ENCODE measurements at places on chromosomes 1 and 21.

DNA sequence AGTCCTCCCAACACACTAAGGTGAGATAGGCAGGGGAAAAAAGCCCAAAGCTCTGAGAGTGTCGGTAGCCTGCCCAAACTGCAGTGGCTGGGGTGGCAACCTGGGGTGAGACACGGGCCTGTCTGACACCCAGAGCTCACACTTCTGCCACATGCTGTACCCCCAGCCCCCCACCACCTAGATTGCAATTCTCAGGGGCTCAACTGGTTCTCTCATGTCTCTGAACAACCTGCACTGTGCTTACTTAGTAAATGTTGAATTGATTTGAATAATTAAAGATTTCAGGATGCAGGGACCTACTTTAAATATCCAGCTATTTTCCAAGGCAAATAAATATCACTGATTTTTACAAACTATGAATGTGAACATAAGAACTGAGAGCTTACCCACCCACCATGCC, 115.5 kb downstream of the EDEM3 start:
- DNase-seq, result no peak
- no peaks in the 10 kb centered on the region for H3K4me1 ChIP-seq
- no peak overlapping the region for H3K27ac ChIP-seq
- H3K4me3 ChIP-seq, result no peak overlapping the region
- no peaks in the 10 kb centered on the region for H3K27me3 ChIP-seq
- no peaks in the 10 kb centered on the region for H3K36me3 ChIP-seq

DNA sequence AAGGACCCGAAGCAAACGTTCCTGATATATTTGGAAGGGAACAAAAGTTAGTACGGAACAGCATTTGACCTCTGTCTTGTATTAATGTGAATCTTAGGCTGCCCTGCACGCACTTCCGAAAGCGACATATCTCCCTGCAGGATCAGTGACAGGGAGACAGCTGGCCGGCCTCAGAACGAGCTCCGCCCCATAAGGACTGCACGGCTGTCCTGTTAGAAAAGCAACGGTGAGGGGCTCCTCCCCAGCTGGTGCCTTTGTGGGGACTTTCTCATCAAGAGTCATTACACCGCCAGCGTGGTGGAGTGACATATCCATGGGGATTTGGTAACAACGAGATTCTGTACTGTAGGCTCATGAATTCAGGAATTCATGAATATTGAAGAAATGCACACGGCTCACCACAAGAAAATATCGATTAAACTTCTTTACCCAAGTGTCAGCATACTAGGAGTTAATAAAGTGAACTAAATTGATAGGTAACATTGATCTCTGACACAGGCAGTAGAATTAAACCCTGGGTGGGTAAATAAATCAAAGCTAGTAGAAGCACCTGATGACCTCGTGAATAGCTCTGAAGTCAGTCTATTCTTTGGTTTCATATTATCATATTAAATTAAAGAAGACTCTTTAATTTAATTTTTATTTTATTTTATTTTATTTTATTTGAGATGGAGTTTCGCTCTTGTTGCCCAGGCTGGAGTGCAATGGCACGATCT, 8.1 kb upstream of the GREM2 start:
- DNase-seq, result no peak
- H3K27ac ChIP-seq, result no peak overlapping the region
- H3K27me3 ChIP-seq, result no peaks in the 10 kb centered on the region
- no peaks in the 10 kb centered on the region for H3K36me3 ChIP-seq

- H3K4me1 ChIP-seq, result peaks cover 16% of the 10 kb centered on the region
- no peaks in the 10 kb centered on the region for H3K36me3 ChIP-seq
- no peaks in the 10 kb centered on the region for H3K27me3 ChIP-seq
- no peak overlapping the region for H3K4me3 ChIP-seq
Measured at GRCh38 chr1:97144527-97144926, 422.9 kb downstream of the PTBP2 start.

DNA sequence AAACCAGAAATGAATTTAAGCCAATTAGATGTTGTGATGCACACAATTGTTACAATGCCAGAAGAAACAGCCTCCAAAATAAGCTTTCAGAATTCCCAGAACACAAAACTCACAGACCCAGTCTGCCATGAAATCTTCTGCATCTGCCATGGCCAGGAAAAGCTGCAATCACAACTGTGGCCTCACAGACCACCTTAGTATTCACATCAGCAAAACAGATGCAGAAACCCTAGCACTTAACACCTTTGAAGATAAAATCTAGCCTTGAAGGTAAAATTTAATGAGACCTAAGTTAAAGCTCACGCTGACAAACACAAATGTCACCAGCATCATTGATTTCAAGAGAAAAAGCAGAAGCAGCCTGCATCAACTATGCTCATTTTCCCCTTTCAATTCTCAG, 566.8 kb upstream of the TMPRSS15 start:
- no peaks in the 10 kb centered on the region for H3K4me1 ChIP-seq
- no peak overlapping the region for H3K27ac ChIP-seq
- H3K4me3 ChIP-seq, result no peak overlapping the region
- H3K27me3 ChIP-seq, result no peaks in the 10 kb centered on the region
- no peak for DNase-seq

GRCh38 chr1:11847667-11848372, at the start of gene NPPA:
Gene NPPA, minus strand, starts transcription at chr1:11847783. Its CDS starts 99 bp downstream, at chr1:11847684.
- DNase-seq, result no peak
- no peaks in the 10 kb centered on the region for H3K36me3 ChIP-seq
- H3K4me1 ChIP-seq, result no peaks in the 10 kb centered on the region
- H3K4me3 ChIP-seq, result no peak within 1 kb of the TSS
- no peak within 1 kb of the TSS for H3K27ac ChIP-seq

DNA sequence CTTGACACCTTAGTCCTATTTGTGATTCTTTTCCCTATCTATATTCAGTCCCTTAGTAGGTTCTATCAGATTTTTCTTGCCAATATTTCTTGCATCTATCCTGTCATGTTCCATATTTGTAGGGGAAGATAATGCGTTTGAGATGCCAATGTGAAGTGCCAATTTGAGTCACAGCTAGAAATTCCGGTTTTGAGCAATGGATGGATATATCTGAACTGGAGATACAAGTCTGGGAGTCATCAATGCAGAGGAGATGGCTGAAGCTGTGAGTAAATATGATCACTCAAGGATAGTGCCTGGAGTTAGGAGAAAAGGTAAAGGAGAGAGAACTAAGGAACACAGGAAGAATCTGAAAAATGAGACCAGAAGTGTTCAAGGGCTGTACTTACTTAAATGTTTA, 93.8 kb downstream of the COQ8A start:
- DNase-seq, result no peak
- no peak overlapping the region for H3K4me3 ChIP-seq

Measured in esophagus squamous epithelium (tissue), 5 donors.